IMR-90 (cell line): ENCODE measurements at places on chromosomes 3 and 15. TPM values are rescaled to one million over a fixed set of nuclear protein-coding genes. Genes with fewer than 3 reads are reported as not detected.

Gene CKMT1A
- not detected in 2 replicates for total RNA-seq

Gene CCDC50
- total RNA-seq = 63.1 and 110 TPM in 2 replicates

Gene LYZL4
- not detected in 2 replicates for total RNA-seq

Gene HYKK
- 3.9 and 5.6 TPM in 2 replicates for total RNA-seq

Gene HTR3E
- not detected in 2 replicates for total RNA-seq

Gene FBXO40
- total RNA-seq = not detected in 2 replicates

Gene KIF9
- 1.8 and 3.6 TPM in 2 replicates for total RNA-seq
